HepG2 (cell line): ENCODE measurements at places on chromosomes 16 and 17. TPM values are rescaled to one million over a fixed set of nuclear protein-coding genes. Genes with fewer than 3 reads are reported as not detected.

- DNase-seq = no peak
- peaks cover 23% of the 10 kb centered on the region for H3K4me1 ChIP-seq
- peak overlapping the region; percentile 60 for H3K27ac ChIP-seq
- H3K4me3 ChIP-seq = no peak overlapping the region
- H3K36me3 ChIP-seq = peaks cover 17% of the 10 kb centered on the region; the same call in 2 of the 3 replicates
Measured at GRCh38 chr17:29575511-29576213, 7.2 kb downstream of the TP53I13 start.

NPIPA3 gene
- total RNA-seq = 0.71 TPM in 1 of 2 replicates, not detected in the other

DNA sequence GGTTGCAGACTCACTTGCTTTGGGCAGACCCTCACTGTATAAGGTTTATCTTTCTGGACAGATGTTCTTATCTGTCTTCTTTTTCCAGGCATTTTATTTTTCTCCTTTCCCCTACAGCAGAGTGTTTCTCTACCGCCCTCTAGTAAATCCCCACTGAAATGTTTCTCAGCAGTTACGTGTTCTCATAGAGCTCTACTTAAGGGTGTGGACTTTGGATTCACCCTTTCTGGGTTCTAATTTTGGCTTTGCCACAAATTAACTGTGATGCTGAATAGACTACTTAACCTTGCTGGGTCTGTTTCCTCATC is 2.0 kb downstream of the ADAT1 start:
- peaks cover 34% of the 10 kb centered on the region for H3K4me1 ChIP-seq
- no peak overlapping the region for H3K27ac ChIP-seq
- H3K27me3 ChIP-seq = no peaks in the 10 kb centered on the region; the same call in 2 of the 3 replicates
- H3K36me3 ChIP-seq = peaks cover 26% of the 10 kb centered on the region
- no peak overlapping the region for H3K4me3 ChIP-seq

NPIPB13 gene
- total RNA-seq = 1.00 and 1.3 TPM in 2 replicates

DNA sequence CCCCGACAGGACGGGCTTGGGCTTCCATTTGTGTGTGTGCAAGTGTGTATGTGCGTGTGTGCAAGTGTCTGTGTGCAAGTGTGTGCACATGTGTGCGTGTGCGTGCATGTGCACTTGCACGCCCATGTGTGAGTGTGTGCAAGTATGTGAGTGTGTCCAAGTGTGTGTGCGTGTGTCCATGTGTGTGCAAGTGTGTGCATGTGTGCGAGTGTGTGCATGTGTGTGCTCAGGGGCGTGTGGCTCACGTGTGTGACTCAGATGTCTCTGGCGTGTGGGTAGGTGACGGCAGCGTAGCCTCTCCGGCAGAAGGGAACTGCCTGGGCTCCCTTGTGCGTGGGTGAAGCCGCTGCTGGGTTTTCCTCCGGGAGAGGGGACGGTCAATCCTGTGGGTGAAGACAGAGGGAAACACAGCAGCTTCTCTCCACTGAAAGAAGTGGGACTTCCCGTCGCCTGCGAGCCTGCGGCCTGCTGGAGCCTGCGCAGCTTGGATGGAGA is 23.1 kb upstream of the ITGAX start:
- DNase-seq = no peak
- H3K27me3 ChIP-seq = peaks cover 66% of the 10 kb centered on the region
- H3K4me3 ChIP-seq = no peak overlapping the region
- no peak overlapping the region for H3K27ac ChIP-seq

WFIKKN1 gene
- total RNA-seq = 2.4 and 4.9 TPM in 2 replicates

ACSM2A gene
- total RNA-seq = 10.6 and 16.3 TPM in 2 replicates

DNA sequence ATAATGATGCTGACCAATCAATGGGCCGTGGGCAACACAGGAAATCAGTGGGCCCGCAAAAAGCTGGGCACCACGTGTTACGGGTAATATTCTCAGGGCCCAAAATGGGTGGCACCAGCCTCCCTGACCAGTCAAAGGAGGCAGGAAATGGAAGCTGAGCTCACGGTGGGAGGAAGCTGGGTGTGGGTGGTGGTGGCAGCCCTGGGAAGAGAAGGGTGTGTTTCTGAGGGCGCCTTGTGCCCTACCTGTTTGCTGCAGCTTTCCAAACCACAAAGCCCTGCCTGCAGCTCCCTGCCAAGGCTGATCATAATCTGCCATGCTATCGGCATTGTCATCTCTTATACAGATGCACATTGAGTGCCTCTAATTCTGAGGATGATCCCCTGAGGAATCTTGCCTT is 457.9 kb downstream of the SLC39A11 start:
- no peak overlapping the region for H3K27ac ChIP-seq
- H3K27me3 ChIP-seq = no peaks in the 10 kb centered on the region
- no peaks in the 10 kb centered on the region for H3K36me3 ChIP-seq
- DNase-seq = no peak

- H3K4me3 ChIP-seq = no peak within 1 kb of the TSS
- no peak for DNase-seq
- H3K36me3 ChIP-seq = peaks cover 58% of the 10 kb centered on the region
- no peaks in the 10 kb centered on the region for H3K27me3 ChIP-seq
Measured at GRCh38 chr16:67884684-67885083, at the start of gene NRN1L. NRN1L (plus strand) TSS chr16:67884885; CDS start chr16:67884904, 19 bp downstream.

DNA sequence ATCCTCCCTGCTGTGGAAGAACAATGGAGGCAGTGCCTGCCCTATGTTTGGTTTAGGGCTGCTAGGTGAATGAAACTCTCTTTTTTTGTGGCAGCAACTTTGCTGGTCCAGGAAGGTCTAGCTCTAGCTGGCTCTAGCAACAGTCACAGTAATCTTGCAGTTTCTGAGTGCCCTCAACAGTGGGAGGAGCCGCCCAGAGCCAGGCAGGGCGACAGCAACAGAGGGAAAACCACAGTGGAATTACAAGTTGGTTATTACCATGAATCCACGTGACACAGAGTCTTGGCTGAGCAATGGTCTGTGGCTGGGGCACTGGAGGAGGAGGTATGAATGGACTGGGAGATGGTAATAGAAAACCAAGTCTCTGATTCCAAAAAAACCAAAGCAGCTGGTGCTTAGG is 10.3 kb downstream of the HSPB9 start:
- H3K4me3 ChIP-seq = no peak overlapping the region
- peaks cover 30% of the 10 kb centered on the region for H3K36me3 ChIP-seq
- DNase-seq = no peak

DNA sequence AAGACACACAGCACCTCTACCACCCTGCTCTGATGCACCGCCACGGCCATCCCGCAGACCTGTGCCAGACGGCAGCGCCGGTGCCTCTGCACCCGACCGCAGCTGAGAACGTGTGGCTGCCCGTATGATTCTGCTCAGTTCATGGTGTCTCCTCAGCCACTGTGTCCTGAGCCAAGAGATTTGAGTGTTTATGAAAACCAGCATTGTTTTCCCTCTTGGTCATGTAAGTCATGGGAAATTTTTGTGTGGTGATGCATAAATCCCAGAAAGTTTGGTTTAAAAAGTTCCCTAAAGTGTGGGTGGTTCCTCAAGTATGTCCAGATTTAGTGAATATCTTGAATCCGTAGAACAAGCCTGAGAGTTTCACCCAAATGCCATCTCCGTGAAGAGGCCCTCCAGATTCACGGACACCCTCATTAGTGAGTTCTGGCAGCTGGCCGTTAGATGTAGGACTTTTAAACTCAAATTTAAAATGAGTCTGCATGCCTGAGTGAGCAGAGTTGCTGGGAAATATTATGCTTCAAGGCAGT is 57.6 kb downstream of the CDRT4 start:
- peaks cover 5% of the 10 kb centered on the region for H3K4me1 ChIP-seq
- H3K4me3 ChIP-seq = no peak overlapping the region
- no peaks in the 10 kb centered on the region for H3K27me3 ChIP-seq
- no peak for DNase-seq
- no peaks in the 10 kb centered on the region for H3K36me3 ChIP-seq

DNA sequence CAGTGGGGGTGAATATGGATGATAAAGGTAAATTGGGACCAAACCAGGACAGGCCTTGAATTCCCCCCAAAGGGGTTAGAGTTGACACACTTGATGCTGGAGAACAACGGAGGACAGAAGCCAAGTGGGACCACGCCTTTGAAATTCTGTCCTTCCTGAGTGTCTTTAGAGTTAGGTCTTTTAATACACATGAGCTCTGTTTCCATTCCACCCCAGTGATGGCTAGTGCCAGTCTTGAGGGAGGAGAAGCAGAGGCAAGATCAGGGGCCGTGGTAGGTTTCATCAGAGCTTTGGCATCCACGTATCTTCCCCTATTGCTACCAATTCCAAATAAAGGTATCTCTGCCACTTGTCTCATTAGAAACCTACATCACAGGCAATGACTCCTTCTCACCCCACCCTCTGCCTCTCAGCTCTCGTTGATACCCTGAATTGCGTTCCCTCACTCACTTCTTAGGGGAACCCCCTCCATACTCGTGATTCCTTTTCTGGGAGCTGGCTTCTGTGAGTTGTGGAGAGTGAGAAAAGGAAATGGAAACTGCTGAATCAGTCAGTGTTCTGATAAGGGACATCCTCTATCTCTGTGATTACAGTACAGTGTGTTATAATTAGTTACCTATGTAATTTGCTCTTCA is 2.4 kb upstream of the CCL3L1 start:
- no peak for DNase-seq
- H3K4me3 ChIP-seq = no peak overlapping the region
- no peak overlapping the region for H3K27ac ChIP-seq
- H3K36me3 ChIP-seq = no peaks in the 10 kb centered on the region
- H3K4me1 ChIP-seq = no peaks in the 10 kb centered on the region
- H3K27me3 ChIP-seq = peaks cover 24% of the 10 kb centered on the region; the same call in 2 of the 3 replicates

- no peaks in the 10 kb centered on the region for H3K36me3 ChIP-seq
- DNase-seq = no peak
- H3K4me3 ChIP-seq = no peak overlapping the region
Measured at GRCh38 chr16:13332713-13333255, 431.4 kb downstream of the SHISA9 start.

SMIM36 gene
- not detected in 2 replicates for total RNA-seq

DNA sequence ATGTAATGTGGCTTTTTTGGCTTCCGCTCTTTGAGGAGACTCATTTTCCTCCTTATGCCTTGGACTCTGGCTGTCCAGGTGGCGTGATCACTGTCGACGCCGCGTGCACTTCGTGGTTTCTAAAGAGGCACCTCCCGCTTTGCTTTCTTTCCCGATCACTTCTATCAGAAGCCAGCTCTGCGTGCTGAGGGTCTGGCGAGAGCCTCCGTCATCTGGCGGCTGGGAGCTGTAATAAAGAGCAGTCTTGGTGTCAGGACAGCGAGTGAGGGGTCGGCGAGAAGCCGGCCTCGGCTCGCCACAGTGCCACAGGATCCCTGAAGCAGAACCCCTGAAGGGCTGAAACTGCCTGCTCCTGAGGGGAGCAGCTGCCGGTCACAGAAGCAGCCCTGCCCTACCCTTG is 7.4 kb downstream of the ZNF750 start:
- H3K27me3 ChIP-seq = no peaks in the 10 kb centered on the region
- H3K27ac ChIP-seq = no peak overlapping the region
- no peak for DNase-seq
- peaks cover 9% of the 10 kb centered on the region for H3K36me3 ChIP-seq
- peaks cover 13% of the 10 kb centered on the region for H3K4me1 ChIP-seq

KPNB1 gene
- total RNA-seq = 424 and 443 TPM in 2 replicates

- no peaks in the 10 kb centered on the region for H3K36me3 ChIP-seq
- H3K27me3 ChIP-seq = peaks cover 14% of the 10 kb centered on the region
- H3K4me1 ChIP-seq = peaks cover 91% of the 10 kb centered on the region
- H3K4me3 ChIP-seq = peak overlapping the region; percentile 71
- peak overlapping the region; percentile 70 for H3K27ac ChIP-seq
Measured at GRCh38 chr17:76137351-76138233, 3.5 kb downstream of the FOXJ1 start.

DNA sequence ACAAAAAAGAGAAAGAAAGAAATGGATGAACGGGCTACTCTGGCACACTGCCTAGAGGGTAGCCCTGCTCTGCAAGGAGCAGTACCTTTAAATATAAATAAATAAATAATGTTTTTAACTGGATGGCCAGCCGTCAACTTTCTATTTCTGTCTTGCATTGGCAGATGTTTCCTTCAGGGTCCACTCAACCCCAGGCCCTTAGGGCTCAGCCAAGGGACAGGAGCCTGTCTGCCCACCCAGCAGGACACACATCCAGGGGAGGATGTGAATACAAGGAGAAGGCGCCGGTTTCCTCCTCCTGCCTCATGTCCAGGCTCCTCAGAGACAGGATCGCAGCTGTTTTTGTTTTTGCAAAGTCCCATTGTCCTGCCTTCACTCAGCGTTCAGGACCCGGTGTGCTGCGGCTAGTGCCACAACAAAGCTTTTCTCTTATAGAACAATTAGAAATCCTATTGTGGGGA is 22.6 kb downstream of the TTYH2 start:
- no peaks in the 10 kb centered on the region for H3K4me1 ChIP-seq
- 0 out of 2 replicates have a peak, but pooled peaks cover 2% of the 10 kb centered on the region for H3K27me3 ChIP-seq
- no peak overlapping the region for H3K27ac ChIP-seq
- no peak overlapping the region for H3K4me3 ChIP-seq
- no peak for DNase-seq
- H3K36me3 ChIP-seq = no peaks in the 10 kb centered on the region

DNA sequence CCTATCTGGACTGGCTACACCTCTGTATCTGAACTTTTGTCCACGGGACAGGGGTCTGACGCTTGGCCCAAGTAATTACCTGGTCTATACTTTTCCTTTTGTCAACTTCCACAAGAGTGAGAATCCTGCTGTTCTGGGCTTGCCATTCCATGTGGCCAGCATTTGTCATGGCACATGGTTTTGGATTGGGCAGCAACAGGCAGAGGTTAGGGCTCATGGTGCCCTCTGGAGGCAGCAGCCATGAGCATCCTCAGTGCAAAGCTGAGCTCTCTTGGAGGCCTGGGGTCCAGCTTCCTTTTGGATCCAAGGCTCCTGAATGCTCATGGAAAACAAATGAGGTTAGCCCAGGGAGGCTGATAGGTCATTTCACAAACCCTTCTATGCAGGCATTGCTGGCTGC is 7.5 kb upstream of the EDC4 start:
- peak; percentile 68 for DNase-seq
- no peak overlapping the region for H3K27ac ChIP-seq
- H3K4me3 ChIP-seq = no peak overlapping the region
